Fibroblast of skin of right quadriceps (primary cell): ENCODE measurements at places on chromosomes 7 and 10.

GRCh38 chr10:30979956-30980355 lies 51.7 kb downstream of the ZNF438 start:
- no peak for DNase-seq

GRCh38 chr7:133576612-133577168 lies 323.8 kb downstream of the EXOC4 start:
- no peak for DNase-seq

- DNase-seq, result no peak
Observed at GRCh38 chr7:150778014-150778737, 22.0 kb downstream of the TMEM176B start.

GRCh38 chr7:19928247-19928646 lies 154.8 kb upstream of the TMEM196 start:
- no peak for DNase-seq

- no peak for DNase-seq
Observed at GRCh38 chr7:90743626-90744025, 147.5 kb downstream of the CDK14 start.

- DNase-seq, result no peak
Observed at GRCh38 chr10:1544929-1545328, 192.4 kb downstream of the ADARB2 start.

DNA sequence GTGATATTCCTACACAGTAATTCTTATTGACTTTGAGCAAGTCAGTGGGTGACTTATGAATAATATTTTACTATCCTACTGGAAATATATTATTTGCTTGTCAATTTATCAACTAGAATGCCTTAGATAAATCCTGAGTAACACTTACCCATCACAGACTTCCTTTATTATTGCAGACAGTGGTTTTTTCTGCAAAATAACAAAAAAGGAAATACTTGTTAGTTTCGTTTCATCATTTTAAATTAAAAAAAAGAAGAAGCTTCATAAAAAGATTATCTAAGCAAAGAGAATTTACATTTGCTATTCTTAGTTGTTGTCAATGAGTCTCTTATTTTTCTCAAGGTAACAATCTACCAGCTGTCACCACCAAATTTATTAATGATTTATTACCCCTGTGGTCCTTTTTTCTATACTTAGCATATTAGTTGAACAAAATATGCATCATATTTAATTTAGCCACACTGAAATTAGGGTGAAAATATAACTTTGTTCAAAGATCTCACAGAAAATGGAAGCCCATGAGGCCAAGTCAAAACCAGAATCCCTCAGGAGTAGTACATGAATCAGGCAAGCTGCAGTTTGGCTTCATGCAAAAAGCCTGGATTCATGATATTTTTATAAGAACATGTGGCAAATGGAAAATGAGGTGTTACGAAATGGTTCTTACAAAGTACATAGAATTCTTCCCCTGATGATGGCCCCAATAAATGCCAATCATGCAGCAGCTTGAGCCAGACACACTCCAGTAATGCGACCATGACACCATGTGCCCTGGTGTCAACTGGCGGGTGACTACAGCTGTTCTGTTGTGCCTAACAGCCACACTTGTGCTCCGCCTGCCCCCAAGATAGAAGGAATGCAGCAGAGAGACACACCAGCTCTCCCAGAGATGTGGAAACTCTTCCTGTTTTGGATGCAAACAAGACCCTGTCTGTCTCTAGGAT lies 132.6 kb downstream of the ELMO1 start:
- DNase-seq, result no peak

- DNase-seq, result no peak
Observed at GRCh38 chr7:139966949-139967348, 95.8 kb downstream of the PARP12 start.

DNA sequence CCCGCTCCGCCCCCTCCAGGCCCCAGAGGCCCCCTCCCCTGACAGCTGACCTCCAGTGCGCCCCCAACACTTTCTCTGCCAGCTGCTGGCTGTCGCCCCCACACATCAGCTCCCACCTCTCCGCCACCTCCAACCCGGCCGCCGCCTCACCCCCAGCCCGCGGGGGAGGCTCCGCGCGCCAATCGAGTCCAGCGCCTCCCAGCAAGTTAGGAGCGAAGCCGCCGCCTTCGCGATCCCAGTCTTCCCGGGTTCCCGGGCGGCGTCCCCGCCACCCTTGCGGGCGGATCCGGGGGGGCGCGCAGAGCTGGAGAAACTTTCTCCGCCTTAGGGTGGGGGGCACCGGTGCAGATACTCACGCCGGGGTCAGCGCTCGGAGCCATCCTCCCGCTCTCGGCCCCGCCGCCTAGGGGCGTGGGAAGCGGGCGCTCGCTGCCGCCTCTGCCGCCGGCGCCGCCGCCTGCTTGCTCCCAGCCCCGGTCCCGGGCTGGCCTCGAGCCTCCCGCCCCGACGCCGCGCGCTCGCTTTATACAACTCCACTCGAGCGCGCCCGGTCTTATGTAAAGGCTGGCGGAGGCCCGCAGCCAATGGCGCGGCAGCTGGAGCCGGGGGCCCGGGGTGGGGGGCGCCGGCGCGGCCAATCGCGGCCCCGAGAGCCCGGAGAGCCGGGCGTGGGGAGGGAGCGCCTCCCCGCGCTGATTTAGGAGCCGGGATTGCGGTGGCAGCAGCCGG lies at the start of gene CRTAC1:
Gene CRTAC1, minus strand, starts transcription at position 529 of the 729 bp plus-strand sequence. Its CDS starts 149 bp downstream, at position 380.
- DNase-seq, result peak; percentile 25

- DNase-seq, result no peak
Observed at GRCh38 chr10:125554016-125554703, 128.8 kb downstream of the TEX36 start.

GRCh38 chr7:133662830-133663229 lies 410.0 kb downstream of the EXOC4 start:
- no peak for DNase-seq

DNA sequence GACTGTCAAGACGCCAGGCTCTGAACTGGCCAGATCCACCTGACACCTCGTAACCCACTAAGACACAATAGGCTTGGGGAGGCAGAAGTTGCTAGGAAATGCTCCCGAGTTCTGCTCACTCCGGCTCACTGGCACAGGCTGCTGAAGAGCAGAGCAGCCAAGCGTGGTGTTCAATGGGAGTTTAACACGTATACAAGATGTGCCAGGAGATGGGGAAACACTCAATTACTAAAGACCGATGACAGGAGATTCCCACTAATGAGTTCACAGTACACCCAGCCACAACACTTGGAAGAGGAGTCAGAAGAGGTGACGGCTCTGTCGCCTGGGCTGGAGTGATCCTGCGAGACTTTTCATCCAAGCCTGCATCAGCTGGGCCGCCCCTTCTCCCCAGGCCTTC lies 303.4 kb downstream of the GFRA1 start:
- DNase-seq, result no peak

- DNase-seq, result peak; percentile 47
Observed at GRCh38 chr10:88901206-88901983, 21.4 kb downstream of the STAMBPL1 start.

DNA sequence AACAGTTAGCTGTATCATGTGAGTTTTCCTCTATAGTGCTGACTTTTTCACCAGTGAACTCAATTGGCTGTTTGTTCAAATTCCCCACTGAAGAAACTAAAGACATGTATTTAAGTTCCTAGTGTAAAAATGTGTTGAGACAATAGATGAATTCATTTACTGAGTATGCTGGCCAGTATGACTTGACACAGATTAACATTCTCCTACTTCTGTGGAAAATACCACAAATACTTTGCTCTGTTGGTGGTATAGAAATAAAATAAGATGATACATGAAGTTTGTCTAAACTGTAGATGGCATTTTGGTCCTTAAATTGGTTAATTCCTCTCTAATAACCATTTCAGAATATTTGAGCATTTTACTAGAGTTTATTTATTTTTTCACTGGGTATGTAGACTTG lies 227.7 kb upstream of the TEX47 start:
- DNase-seq, result peak; percentile 51

DNA sequence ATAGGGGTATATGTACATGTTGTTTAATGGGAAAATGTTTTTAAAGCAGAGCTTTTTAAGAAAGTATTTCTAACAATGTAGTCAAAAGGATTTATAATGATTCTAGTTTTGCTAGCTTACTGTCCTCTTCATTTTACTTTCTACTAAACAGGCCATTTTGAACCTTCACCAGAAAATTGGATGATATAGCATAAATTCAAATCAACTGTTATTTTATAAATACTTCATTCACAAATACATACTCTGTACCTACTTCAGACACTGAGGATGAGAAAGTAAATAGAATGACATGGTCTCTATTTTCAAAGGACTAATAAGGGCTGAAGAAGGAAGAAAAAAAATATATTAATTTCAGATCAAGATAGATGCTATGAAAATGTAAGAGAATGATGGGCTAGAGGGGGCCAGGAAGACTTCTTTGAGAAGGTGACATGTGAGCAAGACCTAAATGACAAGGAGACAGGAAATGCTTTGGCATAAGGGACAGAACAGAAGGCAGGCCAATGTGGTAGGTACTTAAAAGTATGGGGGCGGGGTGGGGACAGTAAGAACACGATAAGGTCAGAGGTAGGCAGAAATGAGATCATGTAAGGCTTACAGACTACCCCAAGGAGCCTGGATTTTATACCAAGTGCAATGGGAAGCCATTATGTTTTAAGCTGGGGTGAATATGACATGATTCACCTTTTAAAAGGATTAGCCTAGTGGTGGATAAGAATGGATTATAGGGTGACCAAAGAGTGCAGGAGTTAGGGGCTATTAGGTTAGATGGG lies 5.2 kb downstream of the NAMPT start:
- DNase-seq, result no peak

- DNase-seq, result no peak
Observed at GRCh38 chr10:118444069-118444468, 101.9 kb upstream of the FAM204A start.

DNA sequence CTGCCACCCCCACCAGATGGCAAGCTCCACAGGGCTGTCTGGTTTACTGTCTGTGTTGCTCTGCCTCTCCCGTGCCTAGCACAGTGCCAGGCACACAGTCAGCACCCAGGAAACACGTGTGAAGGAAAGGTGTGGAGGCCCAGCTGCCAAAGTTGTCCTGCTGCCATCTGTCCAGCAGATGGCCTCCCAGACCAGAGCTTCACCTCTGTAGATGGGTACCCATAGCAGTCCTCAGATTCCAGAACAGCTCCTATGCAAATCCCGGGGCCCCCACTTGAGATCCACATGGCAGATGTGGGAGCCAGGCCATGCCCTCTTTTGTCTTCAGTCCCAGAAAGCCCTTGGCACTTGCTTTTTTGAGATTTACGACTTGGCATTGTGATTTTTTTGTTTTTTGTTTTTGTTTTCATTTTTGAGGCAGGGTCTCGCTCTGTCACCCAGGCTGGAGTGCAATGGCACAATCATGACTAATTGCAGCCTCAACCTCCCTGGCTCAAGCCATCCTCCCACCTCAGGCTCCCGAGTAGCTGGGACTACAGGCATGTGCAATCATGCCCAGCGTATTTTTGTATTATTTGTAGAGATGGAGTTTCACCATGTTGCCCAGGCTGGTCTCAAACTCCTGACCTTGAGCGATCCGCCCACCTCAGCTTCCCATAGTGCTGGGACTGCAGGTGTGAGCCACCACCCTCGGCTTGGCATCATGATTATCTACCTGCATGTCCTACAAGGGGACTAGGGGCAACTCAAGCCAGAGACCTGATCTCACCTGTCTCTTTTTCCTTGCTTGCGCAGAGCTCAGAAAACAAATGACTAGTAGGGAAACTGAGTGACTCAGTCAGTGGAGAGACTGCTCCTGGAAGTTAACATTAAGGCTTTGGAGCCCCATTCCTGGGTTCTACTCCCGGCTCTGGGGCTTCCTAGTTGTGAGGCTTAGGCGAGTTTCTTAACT lies 16.9 kb upstream of the PALD1 start:
- DNase-seq, result peak; percentile 34

DNA sequence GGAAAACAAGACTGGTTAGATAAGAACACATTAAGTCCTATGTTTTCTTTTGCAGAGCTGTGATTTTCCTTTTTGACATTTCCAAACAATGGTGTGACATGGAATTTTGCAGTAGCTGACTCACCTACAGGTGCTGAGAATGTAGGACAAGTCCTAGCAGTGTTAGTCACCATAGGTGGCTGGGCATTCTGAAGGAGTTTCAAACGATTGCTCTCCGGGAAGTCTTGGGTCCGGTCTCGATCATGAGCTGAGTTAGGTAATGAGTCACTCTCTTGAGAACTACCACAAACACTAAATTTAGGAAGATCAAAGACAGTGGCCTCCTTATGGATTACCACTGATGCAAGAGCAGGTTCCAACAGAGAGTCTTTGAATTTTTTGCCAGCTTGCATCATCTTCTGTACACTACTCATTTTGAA lies 3.6 kb downstream of the FIGNL1 start:
- peak; percentile 72 for DNase-seq

- no peak for DNase-seq
Observed at GRCh38 chr10:131972474-131973071, 9.2 kb downstream of the BNIP3 start.

GRCh38 chr7:28738412-28738811 lies 219.7 kb downstream of the TRIL start:
- DNase-seq, result no peak

GRCh38 chr7:134448356-134449229 lies 10.3 kb downstream of the AKR1B1 start:
- DNase-seq, result peak; percentile 81

DNA sequence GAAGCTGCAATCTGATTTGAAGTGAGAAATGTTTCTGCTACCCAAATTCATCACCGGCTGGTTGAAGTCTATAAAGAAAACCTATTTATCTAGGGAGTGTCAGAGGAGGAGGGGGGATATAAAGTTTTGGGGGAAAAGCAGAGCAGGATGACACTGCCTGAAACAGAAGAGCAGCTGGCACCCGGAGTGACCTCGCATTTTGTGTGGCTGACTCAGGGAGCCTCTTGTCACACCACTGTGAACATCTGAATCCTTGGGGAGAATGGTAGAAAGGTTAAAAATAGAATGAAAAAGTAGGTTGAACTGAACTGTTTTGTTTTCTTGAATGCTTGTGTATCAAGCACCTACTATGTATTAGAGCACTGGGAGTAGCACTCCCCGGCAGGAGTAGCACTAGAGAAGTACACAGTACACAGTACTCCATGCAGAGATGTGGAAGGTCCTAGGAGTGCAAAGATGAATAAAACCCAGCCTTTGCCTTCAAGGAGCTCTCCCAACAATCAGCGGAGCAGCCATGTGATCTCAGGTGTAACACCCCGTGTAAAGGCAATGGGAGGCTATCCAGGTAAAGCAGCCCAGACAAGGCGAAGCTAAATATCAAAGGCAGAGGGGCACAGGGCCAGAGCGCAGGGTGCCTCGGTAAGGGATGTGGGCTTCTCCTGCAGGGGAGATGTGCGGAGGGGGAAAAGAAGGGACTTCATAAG lies 13.5 kb downstream of the CRTAC1 start:
- DNase-seq, result no peak

DNA sequence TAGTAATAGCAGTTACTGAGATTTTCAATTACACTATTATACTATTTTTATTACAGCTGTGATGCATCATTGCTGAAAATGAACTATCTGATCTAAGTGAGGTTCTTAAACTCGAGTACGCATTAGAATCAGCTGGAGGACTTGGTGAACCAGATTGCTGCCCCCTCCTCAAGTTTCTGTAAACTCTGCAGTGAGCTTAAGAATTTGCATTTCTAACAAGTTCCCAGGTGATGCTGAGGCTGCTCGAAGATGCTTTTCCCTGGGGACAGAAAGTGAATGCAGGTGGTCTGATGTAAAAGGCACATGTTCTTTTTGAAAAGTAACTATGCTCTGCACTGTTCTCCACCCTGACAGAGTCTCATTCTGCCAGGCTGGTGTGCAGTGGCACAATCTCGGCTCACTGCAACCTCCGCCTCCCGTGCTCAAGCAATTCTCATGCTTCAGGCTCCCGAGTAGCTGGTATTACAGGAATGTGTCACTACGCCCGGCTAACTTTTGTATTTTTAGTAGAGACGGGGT lies 12.5 kb downstream of the RNF133 start:
- DNase-seq, result no peak
